ENCODE measurements at places on chromosomes 1 and 21. TPM values are rescaled to one million over a fixed set of nuclear protein-coding genes. Genes with fewer than 3 reads are reported as not detected.

DNA sequence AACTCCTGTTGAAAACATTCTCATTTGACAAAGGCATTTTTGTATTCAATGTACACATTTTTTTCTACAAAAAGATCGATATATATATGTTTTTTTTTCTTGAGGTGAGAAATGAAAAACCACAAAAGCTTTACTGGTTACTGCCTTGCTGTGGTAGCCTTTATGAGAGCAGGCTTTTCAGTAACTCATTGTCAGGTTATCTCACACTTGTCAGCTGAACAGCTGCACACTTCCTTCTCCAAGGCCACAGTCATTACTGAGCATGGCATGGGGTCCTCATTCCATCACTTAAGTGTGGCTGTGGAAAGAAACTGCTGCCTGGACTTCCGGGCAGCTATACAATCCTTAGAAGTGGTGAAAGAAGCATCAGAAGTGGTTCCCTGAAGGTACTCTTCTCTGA is 169.3 kb upstream of the ZP4 start:
- DNase-seq = no peak

Gene G0S2
- total RNA-seq = 15.5 TPM

DNA sequence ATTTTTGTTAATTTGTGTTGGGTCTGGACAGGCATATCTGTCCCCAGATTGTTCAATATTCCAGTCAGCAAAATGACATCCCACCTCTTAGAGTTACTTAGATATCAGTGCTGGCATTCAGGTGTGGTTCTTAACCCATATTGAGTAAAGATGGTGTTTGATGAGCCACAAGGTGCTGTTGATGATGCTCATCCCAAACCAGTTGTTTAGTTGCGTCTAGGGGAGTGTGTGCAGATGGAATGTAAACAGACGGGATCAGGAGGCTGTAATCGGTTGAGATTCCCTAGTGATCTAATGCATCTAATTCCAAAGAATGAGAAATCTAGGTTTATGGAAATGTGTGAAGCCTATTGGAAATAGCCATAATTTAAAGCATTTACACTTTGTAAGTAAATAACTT is 1.1 kb downstream of the HOOK1 start:
- DNase-seq = no peak

- DNase-seq = no peak
Measured at GRCh38 chr1:53281133-53281532, 42.8 kb upstream of the MAGOH start.

Gene DIRAS3
- 8.8 TPM for total RNA-seq

DNA sequence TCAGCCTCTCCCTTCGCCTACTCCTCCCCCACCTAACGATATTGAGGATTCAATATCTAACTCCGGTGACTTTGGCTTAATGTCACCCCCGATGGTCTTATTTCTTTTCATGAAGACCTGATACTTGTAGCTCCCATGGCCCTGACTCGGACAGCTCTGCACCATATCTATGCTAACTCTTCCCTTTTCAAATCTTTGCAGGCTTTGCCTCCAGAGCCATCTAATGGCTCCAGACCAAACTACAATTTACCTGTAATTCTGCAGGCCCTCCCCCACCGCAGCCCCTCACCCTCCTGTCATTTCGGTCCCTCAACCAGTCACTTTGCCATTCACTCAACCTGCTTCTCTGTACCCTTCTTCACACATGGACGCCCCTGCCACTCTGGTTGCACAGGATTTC is 7.9 kb upstream of the GSTM5 start:
- DNase-seq = no peak

Gene KRTAP11-1
- not detected for total RNA-seq

Gene RPL5
- total RNA-seq = 786 TPM

GRCh38 chr1:26530895-26531598 is 1.5 kb downstream of the RPS6KA1 start:
- peak; percentile 93 for DNase-seq

Gene DDAH1
- total RNA-seq = 73.1 TPM

GRCh38 chr1:110877776-110878175 is 4.8 kb downstream of the CD53 start:
- DNase-seq = no peak

DNA sequence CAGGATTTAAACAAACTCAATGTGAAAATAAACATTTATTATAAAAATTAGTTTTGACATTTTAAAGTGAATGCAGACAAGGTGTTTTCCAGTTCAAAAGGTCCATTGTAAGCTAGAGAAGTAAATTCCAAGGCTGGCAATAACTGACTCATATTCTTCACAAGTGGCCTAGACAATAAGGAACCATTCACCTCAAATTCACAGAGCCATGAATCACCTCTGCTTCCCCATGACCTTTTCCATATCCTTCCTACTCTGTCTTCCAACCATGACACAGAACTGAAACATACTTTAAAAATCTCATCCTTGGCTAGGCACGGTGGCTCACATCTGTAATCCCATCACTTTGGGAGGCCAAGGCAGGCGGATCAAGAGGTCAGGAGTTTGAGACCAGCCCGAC is 24.8 kb downstream of the F11R start:
- DNase-seq = no peak

DNA sequence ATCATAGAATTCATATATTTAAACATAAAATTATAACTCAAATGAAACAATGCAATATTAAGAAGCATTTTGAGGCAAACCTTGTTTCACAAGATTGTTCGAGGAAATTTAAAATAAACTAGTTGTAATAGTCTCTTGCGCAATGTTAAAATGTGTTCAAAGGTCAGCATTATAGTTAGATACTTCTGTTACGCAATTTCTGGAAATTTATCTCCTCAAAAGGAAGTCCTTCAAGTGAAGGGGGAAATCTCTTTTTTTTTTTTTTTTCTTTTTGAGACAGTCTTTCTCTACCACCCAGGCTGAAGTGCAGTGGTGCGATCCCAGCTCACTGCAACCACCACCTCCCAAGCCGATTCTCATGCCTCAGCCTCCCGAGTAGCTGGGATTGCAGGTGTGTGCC is 52.1 kb downstream of the FMO4 start:
- DNase-seq = no peak

GRCh38 chr1:16219968-16220500 is 7.6 kb upstream of the ARHGEF19 start:
- DNase-seq = no peak

DNA sequence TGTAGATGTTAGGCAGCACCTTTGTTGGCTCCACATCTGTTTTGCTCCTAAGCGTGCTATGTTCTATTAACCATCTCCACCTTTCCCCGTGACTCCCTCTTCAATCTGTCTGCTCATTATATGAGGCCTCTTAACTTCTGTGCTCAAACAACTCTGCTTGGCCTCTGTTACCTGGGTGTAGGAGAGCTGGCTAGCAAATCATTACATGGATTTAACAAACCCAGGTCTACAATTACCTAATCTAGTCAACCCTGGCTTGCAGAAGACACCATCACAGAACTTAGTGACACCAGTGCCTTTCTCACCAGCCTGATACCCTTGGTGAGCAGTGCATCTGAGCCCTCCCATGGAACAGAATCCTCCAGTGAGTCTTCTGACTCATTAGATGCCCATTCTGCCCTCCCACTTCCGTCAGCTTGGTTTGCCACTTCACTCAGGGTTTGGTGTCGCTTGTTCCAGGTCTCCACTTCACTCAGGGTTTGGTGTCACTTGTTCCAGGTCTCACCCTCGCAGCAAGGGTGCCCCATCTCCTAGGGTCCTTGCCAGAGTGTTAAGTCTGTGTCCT is 92.0 kb upstream of the KIF26B start:
- no peak for DNase-seq

GRCh38 chr1:14755518-14756252 is 157.2 kb downstream of the KAZN start:
- DNase-seq = peak; percentile 73

- peak; percentile 78 for DNase-seq
Measured at GRCh38 chr1:153790313-153790965, 15.2 kb downstream of the SLC27A3 start.

DNA sequence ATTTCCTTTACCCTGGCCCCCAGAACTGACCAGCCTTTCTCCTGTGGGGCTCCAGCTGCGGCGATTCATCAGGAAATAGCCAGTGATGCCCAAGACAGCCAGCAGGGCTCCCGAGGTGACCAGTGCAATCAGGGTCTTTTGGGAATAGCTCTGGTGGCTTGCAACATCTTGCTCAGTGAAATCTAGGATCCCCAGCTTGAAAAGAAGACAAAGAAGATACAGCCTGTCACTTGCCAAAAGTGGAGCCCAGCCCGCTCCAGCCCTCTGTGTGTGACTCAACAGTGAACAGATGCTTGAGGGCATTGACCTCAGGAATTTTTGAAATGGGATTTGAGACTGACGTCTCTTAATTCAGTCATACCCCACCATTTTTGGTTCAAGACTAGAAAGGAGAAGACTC is 22.3 kb downstream of the CD34 start:
- DNase-seq = no peak

DNA sequence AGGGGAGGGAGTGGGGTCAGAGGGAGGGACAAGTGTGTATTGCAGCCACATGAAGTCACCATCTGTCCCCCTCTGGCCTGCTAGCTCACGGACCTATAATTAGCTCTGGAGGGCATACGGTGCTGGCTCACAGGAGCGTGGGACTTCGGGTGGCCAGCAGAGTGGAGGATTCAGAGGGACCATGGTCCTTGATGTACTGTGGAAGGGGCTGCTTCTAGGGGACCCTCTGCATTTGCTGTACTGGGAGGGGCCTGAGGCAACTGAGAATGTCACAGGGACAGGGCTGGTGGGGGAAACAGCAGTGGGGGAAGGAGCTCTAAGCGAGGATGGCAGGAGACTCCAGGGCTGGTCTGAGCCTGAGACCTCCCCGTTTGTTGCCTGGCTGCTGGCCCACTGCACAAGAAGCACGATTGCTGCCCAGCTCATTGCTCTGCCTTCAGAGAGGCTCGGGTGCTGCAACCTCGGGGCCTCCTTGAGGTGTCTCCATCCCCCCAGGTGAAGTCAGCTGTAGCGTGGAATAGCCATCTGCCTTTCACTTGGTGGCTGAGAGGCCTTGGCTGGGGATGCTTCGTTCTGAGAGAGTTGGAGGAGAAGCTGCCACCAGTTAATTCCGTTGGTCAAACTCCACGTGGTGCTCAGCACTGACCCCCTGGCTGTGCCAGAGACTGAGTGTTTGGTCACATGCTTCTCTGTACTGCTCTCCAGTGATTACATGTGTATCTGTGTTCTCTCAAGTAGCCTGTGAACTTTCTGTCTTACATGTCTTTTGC is 2.7 kb downstream of the PPFIA4 start:
- DNase-seq = no peak

- peak; percentile 6 for DNase-seq
Measured at GRCh38 chr21:17554679-17555465, 42.0 kb downstream of the CXADR start.

DNA sequence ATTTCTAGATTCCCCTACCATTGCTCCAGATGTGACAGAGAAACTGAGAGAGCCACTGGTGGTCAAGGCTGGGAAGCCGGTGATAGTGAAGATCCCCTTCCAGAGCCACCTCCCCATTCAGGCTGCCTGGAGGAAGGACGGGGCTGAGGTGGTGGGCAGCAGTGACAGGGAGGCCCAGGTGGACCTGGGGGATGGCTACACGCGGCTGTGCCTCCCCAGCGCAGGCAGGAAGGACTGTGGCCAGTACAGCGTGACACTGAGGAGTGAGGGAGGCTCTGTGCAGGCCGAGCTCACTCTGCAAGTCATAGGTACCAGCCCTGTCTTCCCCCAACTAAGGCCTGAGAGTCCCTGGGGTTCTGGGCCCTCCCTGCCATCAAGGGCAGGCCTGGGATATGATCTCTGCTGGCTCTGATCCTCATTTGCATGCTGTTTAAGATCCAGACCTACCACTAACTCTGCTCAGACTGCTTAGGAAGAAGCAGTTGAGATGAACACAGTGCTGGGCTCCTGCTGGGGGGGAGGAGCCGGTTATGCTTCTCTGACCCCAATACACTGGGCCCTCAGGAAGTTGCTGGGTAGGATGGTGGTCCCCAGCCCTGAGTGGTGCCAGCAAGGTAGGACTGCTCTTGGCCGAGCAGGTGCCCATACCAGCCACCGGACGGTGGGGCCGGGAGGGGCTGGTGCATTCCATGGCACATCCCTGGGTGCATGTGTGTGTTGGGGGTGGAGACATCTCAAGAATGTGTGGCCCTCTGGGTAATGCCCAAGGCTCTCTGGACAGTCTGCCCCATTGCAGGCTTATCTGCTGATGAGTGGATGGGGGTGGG is 25.1 kb downstream of the IGFN1 start:
- no peak for DNase-seq

DNA sequence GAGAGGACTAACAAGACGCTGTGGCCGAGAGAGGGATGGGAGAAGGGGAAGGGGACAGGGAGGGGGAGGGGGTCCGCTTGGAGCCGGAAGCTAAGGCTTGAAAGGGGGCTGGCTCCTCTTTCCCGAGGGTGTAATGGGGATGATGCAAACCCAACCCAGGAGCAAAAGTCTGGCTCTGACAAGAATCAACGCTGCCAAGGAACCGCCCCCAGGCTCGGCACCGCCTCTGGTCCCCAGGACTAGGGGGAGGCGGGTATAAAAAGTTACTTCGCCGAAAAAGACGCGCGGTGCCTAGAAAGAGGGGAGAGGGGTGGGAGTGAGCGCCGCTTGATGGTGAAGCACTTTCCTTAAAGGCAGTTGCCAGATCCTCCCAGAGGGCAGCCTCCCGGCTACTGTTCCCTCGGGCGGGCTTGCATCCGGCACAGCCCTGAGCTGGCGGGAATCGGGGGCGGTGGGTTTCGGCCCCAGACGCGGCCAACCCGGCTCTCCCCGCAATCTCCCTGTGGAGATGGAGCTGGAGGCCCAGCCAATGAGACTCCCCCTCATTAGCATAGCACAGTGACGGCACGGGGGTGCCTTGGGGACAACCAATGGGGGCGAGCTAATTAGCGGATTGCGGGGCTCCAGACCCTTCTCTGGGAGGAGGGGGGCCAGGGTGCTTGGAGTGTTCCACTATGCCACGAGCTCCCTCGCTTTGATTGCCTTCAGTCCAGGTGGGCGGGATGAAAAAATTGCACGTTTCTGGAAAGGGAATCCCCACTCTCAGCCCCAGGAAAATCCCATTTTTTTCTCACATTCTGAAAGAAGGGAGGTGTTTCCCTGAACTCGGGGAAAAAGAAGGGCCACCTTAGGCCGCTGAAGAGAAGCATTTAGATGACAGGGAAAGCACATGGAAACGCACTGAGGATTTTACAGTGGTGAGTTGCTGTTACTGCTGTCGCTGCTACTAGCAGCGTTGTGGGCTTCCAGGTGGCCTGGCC is at the start of gene KCNT2:
Gene KCNT2, minus strand, starts transcription at position 51 of the 980 bp plus-strand sequence. CDS start 131 bp downstream, outside the sequence.
- DNase-seq = peak; percentile 97

- DNase-seq = no peak
Measured at GRCh38 chr1:184160236-184160635, 108.7 kb downstream of the TSEN15 start.

DNA sequence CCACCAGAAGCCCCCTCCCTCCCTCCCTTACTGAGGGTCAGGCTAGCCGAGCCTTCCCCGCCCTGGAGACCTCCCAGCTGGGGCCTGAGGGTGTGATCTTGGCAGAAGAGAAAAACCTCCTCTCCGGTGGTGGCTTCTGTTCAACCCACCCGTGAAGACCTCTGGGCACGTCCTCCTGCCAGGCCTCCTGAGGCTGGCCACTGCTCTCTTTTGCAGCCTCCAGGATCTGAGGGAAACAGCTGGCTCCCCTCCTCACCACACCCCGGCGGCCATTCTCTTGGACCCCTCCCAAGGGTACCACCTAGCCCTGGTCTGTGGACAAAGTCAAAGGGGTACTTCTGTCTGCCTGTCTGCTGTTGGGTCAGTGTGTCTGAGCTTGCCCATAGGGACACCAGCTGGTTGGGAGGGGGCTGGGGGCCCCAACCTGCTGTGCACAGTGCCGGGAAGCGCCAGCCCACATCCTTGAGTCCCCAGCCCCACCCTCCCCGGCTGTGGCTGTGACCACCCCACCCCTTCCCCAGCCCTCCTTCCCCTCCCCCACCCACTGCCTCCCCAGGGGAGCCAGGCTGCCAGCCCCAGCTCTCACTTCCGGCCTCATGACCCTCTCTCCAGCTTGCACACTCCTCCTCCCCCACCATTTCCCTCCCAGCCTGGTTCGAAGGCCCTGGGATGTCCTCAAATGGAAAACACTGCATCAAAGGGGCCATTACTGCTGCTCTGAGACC is 48.1 kb downstream of the AHDC1 start:
- peak; percentile 78 for DNase-seq
